ENCODE measurements at places on chromosomes 2 and 18. TPM values are rescaled to one million over a fixed set of nuclear protein-coding genes. Genes with fewer than 3 reads are reported as not detected.

DNA sequence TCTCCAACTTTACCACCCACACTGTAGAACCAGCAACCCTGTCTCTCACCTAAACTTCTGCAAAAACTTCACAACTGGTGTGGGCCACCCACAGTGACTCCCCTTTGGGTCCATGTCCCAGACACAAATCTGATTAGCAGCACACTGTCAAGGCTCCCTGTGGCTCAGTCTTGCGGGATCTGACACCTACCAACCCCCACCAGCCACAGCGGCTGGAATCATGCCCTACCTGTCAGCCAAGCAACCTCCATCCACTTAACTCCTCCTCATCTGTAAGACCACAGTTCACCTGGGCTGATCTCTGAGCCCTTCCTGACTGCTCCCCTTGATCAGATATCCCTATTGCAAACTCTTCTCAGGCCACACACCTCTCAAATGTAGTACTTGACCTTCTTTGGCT lies 14.6 kb downstream of the TCF4 start:
- H3K27me3 ChIP-seq = no peaks in the 10 kb centered on the region
- no peaks in the 10 kb centered on the region for H3K4me1 ChIP-seq
- no peak for DNase-seq

DNA sequence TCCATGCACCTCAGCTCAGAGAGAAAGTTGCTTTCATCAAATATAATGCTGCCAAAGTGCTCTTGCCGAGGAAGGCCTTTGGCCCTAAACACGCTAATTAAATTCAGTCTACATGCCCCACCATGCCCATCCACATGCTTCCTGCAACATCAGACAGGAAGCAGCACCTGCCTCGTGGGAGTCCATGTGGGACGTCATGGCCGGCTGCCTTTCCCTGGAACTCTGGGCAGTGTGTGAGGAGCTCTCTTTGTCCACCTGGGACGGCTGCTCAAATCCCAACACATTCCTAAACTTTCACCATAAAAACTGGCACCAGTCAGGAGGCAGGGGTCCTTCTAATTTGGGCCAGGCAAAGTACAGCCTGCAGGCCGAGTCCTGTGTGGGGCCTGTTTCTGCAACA lies 23.1 kb downstream of the FAM178B start:
- no peaks in the 10 kb centered on the region for H3K27me3 ChIP-seq
- no peak for DNase-seq
- H3K4me1 ChIP-seq = no peaks in the 10 kb centered on the region
- H3K4me3 ChIP-seq = no peak overlapping the region
- no peaks in the 10 kb centered on the region for H3K36me3 ChIP-seq

The PSMA8 gene
- not detected for total RNA-seq

DNA sequence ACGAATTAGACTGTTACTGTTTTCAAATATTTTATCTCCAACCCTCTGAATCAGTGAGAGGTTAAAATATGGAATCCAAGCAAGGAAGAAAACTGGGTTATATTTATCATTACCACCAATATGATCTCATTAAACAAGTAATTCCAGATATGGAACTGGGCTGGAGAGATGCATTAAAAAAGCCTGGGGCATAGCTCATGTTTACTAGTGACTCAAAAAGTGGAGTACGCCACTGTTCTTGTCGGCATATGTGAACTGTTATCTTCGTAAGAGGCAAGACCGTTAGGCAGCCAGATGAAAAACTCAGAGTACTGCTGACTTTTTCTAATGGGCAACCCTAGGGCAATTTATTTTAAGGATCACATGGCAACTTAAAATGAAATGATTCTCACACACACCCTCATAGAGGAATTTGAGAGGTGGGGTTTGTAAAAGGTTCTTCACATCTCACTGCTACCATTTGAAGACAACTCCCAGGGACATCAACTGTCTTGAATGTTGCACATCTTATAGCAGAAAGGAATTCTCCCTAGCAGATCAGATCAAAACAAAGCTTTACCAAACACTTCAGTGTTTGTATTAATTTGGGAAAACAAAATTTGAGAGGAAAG lies 105.2 kb upstream of the TFCP2L1 start:
- H3K27me3 ChIP-seq = no peaks in the 10 kb centered on the region
- no peak for DNase-seq
- peaks cover 3% of the 10 kb centered on the region for H3K36me3 ChIP-seq
- H3K4me3 ChIP-seq = no peak overlapping the region
- no peak overlapping the region for H3K27ac ChIP-seq

The ANKRD30B gene
- total RNA-seq = not detected

The MARCHF4 gene
- 0.14 TPM for total RNA-seq

DNA sequence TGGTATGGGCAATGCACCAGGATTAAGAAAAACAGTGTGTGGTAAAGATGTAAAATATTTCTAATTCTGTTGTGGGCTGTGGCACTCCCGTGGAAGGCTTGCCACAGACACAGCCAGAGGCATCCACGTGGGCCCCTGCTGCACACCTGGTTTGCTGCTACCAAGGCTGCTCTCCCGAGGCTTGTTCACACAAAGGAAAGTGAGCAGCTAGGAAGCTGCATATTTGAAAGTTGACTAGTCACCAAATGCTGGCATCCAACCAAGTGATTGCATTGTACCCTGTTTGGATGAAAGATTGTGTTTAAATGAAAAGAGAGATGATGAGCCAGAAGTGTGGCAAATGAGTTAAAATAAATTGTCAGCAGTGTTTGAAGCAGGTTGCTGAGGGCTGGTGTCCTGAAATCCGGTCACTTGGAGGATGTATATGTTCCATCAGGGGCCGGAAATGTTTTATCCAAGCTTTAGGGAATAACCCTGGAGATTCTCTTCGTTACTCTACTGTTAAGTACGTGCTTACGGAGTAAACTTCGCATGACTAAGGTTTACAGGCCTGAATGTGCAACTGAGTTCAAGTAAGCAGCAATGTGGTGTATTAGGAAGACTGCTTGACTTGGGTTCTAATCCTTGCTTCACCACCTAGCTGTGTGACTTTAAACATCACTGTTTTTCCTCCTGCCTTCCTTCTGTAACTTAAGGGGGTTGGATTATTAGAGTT lies 86.1 kb downstream of the MSH2 start:
- H3K4me1 ChIP-seq = no peaks in the 10 kb centered on the region
- no peak for DNase-seq
- H3K4me3 ChIP-seq = no peak overlapping the region
- H3K27me3 ChIP-seq = no peaks in the 10 kb centered on the region

The PJVK gene
- total RNA-seq = 1.8 TPM

DNA sequence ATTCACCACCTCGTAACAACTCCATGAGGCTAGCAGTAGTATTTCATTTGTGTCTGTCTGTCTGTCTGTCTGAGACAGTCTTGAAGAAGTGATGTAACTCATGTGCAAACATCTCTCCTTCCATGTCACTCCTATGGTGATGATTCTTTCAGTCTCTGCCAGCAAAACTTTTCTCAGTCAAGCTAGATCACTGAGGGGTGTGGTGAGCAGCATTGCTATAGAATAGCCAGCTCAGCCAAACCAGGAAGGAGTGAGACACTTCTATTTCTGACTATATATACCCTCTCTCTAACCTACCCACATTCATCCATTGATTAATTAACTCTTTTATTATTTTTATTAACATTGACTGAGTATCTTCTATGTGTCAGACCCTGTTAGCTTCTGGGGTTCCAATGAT lies 1095.1 kb upstream of the GYPC start:
- H3K36me3 ChIP-seq = no peaks in the 10 kb centered on the region
- no peak for DNase-seq
- H3K27ac ChIP-seq = no peak overlapping the region
- no peaks in the 10 kb centered on the region for H3K4me1 ChIP-seq

The IL1R1 gene
- 281 TPM for total RNA-seq

The TMEM198 gene
- 3.9 TPM for total RNA-seq

The FBXO36 gene
- 2.4 TPM for total RNA-seq

DNA sequence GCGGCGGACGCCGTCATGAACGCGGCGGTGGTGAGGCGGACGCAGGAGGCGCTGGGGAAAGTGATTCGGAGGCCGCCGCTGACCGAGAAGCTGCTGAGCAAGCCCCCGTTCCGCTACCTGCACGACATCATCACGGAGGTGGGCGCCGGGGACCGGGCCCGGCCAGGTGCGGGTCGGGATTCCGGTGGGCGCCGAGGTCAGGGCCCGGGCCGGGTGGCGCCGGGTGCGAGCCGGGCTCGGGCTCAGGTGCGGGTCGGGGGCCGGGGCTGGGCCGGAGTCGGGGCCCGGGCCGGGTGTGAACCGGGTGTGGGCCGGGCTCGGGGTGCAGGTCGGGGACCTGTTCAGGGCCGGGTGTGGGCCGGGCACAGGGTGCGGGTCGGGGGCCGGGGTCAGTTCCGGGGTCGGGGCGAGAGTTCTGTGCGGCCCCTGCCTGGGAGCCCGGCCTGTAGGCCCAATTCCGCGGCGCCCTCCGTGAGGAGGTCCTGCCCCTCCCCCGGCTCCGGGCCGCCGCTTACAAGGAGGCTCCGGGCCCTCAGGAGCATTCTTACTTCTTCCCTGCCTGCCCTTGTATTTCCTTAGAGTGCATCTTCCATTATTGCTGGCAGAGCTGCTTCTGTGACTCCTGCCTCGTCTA lies 447 bp downstream of the TRAF3IP1 start:
- no peak for DNase-seq
- peak overlapping the region; percentile 48 for H3K27ac ChIP-seq
- peaks cover 2% of the 10 kb centered on the region for H3K36me3 ChIP-seq
- H3K4me3 ChIP-seq = peak overlapping the region; percentile 86

The UGT1A3 gene
- not detected for total RNA-seq

The FZD7 gene
- 14.4 TPM for total RNA-seq

DNA sequence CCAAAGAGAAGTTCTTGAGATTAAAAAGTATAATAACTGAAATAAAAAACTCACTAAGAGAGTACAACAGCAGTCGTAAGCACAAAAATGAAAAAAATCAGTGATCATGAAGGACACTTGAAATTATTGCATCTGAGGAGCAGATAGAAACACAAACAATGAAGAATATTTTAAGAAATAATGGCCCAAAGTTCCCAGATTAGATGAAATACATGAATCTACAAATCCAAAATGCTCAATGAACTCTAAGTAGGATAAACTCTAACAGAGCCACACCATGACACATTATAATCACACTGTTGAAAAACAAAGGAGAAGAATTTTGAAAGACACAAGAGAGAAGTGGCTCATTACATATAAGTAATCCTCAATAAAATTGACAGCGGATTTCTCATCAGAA lies 31.9 kb upstream of the EMILIN2 start:
- H3K4me3 ChIP-seq = no peak overlapping the region
- no peaks in the 10 kb centered on the region for H3K27me3 ChIP-seq
- H3K36me3 ChIP-seq = no peaks in the 10 kb centered on the region
- H3K4me1 ChIP-seq = no peaks in the 10 kb centered on the region
- no peak for DNase-seq

The POTEI gene
- not detected for total RNA-seq

The INPP5D gene
- total RNA-seq = 49.7 TPM

- H3K27ac ChIP-seq = no peak overlapping the region
- H3K4me1 ChIP-seq = no peaks in the 10 kb centered on the region
Measured at GRCh38 chr2:45731141-45731540, 79.7 kb downstream of the PRKCE start.

Data from thoracic aorta (tissue), 2 donors.